Stimulated activated CD4-positive, alpha-beta T cell treated with anti-CD3 and anti-CD28 coated beads, Interleukin-1b, Interleukin-23, amount 100 ng/mL, for 1 hour (primary cell): ENCODE measurements at places on chromosomes 6 and 20.

- no peak for DNase-seq
Measured at GRCh38 chr6:169239181-169239580, 14.5 kb downstream of the THBS2 start.

DNA sequence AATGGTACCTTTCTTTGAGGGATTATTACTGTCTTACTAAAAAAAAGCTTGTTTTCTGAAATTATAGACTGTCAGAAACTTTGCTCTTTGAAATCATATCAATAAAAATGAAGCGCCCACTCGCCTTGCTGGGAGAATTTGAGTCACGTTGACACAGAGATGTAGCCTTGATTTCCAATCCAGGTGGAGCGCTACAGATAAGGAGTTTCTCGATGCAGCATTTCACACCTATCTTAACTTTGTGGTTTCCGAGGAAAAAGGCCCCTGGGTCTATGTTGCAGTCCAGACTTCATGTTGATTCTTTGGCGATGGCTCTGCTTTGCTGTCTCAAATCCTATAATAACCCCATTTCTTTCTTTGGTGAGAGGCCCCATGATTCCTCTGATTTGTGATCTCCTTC, 158.1 kb upstream of the ARG1 start:
- no peak for DNase-seq

- DNase-seq = no peak
Measured at GRCh38 chr6:111823831-111824607, 49.2 kb downstream of the FYN start.

- no peak for DNase-seq
Measured at GRCh38 chr20:1579488-1579887, 22.0 kb upstream of the SIRPD start.

GRCh38 chr20:50277064-50277415, 86.4 kb downstream of the CEBPB start:
- DNase-seq = no peak

- no peak for DNase-seq
Measured at GRCh38 chr6:40417031-40417430, 170.1 kb downstream of the LRFN2 start.

- no peak for DNase-seq
Measured at GRCh38 chr20:63027221-63027921, 20.6 kb upstream of the BHLHE23 start.

- no peak for DNase-seq
Measured at GRCh38 chr6:14381829-14382677, 264.5 kb downstream of the CD83 start.

GRCh38 chr20:31924561-31924960, 27.3 kb downstream of the PDRG1 start:
- no peak for DNase-seq

DNA sequence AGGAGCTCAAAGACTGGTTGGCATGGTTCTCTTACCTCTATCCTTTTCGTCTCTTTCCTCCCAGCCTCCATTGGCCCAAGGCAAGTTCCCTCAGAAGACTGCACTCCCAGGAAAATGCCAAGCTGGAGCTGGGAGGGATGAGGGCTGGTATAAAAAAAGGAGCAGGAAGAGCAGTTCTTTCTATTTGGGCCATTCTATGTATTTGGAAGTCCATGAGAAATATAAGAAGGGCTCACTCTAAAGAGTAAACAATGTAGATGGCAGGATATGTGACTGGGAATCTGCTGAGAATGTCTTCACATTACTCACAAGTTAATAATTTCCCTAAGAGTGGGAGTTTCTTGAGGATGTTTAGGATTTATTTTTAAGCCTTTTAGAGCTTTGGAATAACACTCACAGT, 36.6 kb upstream of the ADTRP start:
- DNase-seq = no peak

GRCh38 chr6:17491416-17492142, 98.2 kb downstream of the CAP2 start:
- no peak for DNase-seq

DNA sequence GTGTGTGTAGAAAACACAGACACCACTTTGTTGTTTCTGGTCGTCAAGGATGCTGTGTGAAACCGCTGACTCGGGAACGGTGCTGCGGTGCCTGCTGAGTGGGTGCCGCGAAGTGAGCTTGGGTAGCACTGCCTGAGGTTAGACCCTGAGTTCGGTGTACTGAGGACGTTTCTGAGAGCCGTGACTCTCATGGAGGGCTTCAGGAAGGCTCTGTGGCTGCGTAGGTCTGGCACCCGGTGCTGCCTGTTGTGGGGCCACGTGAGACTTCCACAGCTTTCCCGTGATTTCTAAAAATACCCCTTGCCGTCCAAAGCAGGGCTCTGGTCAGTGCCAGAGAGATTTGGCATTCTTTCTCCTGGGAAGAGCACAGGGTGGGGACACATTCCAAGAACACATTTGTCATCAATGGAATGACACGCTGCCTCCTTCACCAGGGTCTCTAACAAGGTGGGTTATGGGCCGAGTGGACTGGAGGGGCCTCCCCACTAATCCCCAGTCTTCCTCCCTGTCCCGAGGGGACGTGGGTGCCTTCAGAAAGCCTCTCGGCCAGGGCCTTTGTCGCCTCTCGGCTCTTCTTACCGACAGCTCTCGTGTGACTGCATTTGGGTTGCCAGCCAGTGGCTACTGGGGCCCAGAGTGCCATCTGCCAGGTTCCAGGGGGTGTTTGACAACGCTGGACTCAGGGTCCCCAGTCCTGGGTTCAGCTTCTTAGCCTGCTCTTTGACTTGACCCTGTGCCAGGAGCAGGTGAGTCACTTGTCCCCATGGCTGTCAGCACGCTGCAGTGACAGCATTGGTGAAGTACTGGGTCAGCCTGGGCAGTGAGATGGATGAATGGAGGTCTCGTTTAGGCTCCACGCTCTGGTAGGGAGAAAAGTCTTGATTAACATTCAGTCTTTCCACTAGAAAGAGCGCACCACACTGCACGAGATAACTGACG, 62.2 kb downstream of the SYNJ2 start:
- no peak for DNase-seq

- DNase-seq = no peak
Measured at GRCh38 chr6:53805725-53806124, 10.9 kb downstream of the LRRC1 start.

DNA sequence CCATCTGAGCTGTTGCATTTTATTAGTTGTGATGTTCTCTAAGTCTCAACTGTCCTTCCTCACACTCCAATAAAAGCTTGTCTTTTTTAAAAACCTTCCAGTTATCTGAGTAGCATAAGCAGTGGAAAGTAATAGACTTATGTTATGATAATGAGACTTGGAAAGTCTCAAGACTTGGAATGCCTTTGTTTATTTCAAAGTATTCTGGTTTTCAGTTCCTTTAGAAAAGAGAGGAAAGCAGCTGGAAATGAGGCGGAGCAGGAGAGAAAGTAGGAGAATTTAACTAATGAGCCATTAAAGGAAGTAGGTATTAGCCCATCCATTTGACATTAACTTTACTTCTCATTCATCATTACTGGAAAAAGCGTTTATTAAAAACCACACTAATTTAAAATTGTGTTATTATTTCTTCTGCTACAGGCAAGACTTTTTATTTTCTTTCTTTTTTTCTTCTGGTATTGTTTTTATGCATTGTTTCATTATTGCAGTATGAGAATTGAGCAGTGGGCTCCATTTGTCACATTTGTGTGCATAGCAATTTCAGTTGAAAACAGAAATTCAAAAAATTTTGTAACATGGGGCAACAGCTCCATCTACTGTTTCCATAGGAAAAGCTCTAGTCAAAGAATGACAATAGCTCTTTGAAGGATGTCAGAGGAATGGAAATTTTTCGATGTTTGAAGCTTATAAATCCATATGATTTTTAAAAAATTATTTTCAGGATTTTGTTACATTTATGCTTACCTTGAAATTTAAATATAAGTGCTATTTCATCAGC, 194.8 kb downstream of the COL9A1 start:
- no peak for DNase-seq

- no peak for DNase-seq
Measured at GRCh38 chr20:3785240-3786125, 1.1 kb downstream of the CENPB start.

GRCh38 chr20:3788685-3789155, 2.2 kb upstream of the CENPB start:
- DNase-seq = no peak

- DNase-seq = no peak
Measured at GRCh38 chr20:35461620-35462019, 6.2 kb downstream of the CEP250 start.

DNA sequence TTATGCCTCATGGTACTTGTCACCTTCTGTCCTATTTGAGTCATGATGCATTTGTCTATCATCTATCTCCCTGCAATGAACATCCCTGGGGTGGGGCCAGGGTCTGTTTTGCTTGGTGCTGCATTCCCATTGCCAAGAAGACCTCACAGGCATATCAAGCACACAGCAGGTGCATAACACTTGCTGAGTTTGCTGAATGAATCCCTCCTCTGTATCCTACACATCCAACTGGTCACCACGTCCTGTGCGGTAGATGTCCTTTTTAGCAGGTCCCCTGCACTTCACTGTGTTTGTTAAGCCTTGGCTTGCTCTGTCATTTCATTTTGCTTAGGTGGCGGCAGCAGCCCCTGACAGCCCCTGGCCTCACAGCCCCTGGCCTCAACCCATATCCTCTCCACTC, 214.8 kb upstream of the RNF24 start:
- DNase-seq = no peak

DNA sequence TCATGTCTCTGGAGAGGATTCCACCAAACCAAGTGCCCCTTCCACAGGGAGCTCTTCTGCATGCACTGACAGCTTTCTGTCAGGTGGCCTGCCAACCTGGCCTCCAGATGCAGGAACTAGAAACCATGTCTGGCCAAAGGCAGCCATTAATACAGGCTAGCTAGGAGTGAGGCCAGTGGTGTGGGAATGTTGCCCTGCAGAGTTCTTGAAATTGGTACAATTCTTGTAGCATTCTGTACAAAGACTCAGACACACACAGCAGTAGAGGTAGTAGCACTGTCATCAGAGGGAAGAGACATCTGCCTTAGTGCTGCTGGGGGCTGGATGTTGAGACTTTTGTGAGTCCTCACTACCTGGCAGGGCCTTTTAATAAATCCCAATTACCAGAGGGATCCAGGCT, 48.8 kb downstream of the RNF24 start:
- DNase-seq = no peak

DNA sequence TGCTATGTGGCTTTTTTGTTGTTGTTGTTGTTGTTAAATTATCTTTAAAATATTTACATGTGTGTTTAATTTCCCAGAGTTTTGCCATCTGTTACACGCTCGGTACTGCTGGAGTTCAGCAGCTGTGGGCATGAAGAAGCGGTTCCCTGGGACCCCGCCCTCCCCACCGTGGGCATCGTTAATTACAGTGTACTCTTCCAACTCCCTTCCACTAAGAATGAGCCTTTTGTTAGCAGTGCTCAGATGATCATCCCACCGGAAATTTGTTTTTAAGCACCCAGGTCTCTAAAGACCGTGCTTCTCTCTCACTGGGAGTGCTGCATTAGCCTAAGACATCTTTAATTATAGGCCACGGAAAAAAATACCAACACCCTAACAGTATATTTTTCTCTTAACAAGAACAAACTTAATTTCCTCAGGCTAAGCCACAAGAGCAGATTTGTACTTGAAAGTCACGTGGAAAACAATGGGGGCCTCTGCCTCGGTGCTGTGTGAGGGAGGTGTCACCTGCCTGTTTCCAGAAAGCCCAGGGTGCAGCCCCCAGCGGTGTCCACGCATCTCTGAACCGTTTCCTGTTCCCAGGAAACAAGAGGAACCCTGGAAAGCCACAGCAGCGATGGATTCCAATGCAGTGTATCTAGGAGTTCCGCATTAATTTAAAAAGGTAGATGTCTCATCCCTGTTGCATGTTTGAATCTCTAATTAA, 113.3 kb upstream of the FRMD1 start:
- no peak for DNase-seq

- DNase-seq = no peak
Measured at GRCh38 chr6:19870322-19870721, 33.2 kb downstream of the ID4 start.

DNA sequence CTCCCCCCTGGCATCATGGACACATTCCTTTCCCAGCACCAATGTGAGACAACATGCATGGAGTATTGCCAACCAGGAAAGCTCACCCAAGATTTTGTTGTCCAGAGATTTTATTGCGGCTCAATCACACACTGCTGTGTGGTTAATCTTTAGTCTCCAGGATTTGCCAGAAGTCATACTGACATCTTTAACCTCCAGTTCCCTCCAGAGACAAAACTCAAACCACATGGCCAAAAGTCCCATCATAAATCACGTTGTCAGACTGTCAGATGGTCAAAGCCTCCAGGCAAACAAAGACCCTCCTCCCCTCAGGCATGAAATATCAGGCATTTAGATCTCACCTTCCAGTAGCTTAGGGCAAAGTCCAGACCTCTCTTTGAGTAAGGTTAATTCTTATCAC, 97.3 kb upstream of the OPRM1 start:
- DNase-seq = no peak

- no peak for DNase-seq
Measured at GRCh38 chr20:44354979-44355497, 461 bp upstream of the HNF4A start.

- DNase-seq = no peak
Measured at GRCh38 chr20:53222932-53223331, 250.8 kb downstream of the TSHZ2 start.

DNA sequence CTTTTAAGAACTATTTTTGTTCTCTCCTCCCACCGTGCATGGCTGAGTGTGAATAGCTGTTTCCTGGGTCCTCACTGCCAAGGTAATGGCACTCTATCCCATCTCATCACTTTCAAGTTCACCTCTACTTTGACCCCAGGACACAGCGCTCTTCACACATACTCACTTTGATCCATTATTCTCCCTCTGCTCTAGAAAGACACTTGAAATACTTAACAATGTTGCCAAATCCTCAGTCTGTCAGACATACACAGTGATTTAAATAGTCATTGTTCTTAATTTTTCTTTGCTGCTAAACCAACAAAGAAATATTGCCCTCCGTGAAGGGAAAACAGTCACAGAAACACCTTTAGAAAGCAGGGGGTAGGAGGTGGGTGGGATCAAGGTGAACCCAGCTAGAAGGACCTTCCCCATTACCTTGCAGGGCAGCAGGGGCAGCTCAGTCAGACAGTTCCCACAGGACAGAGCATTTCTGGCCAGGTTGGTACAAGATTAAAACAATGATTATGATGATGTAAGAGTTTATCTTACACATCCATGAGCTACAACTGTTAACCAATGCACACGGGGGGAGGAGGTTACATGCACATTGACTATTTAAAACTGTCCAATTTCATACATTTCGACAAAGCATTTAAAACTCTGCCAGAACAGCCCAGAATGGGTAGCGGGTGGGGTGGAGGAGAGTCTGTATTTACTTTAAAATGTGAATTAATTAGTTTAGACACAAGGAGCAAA, 2.4 kb downstream of the SLC22A23 start:
- DNase-seq = no peak
